ENCODE measurements at places on chromosomes 5 and 9.

- no peak for DNase-seq
Measured at GRCh38 chr5:114099161-114099560, 262.7 kb upstream of the KCNN2 start.

DNA sequence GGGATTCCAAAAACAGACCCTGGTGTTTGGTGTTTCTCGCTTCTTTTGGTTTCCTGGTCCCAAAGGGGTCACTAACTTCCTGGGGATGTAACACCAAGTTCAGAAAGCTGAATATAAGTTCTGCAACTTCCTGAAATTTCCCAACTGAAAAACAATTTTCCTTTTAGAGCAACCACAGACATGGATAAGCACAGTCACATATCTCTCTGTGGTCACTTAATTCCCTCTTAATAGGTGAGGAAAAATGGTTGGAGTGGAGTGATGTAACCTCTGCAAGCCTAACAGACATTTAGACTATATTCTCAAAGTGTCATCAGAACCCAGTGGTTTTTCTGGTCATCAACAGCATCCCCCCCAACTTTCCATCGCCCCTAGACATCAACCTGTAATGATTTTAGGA, 135.3 kb downstream of the PRELID2 start:
- no peak for DNase-seq

DNA sequence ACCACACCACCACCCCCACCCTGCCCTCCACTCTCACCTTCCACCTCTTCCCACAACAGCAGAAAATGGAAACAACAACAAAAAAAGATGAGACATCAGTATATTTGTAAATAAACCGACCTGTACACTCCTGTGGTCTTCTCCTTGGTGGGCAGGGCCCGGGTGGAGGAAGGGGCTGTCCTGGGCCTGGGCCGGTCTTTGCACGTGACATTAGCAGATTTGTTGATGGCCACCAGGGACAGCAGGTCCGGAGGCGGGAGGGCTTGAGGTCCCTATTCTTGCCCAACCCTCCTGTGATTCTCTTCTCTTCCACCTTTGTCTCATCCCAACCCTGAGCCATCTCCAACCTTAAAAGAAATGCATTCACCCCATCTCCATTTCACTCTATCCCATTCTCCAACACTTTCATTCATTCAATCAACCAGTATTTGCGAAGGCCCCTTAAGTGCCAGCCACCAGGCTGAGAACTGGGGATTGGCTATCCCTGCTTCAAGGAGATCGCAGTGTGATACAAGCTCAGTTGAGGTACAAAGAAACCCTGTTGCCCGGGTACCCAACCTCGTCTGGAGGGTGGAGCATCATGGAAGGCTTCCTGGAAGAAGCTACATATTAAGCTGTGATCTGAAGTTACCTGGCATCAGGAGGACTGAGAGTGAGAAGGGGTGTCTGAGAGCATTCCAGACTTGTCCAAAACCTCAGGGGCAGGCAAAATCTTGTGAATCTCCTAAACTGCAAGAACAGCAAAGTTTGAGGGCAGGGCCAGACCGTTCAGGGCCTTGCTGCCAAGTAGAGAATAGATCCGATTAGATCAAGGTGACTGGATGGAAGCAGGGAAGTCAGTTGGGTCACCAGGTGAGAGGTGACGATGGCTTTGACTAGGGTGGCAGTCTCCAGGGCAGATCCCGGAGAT, 87.4 kb downstream of the LMX1B start:
- DNase-seq, result no peak

GRCh38 chr5:178386336-178386931, 153.8 kb upstream of the PHYKPL start:
- no peak for DNase-seq

GRCh38 chr5:380701-381309, 59.3 kb downstream of the AHRR start:
- DNase-seq, result no peak
